ENCODE measurements at places on chromosomes 11 and 22.

DNA sequence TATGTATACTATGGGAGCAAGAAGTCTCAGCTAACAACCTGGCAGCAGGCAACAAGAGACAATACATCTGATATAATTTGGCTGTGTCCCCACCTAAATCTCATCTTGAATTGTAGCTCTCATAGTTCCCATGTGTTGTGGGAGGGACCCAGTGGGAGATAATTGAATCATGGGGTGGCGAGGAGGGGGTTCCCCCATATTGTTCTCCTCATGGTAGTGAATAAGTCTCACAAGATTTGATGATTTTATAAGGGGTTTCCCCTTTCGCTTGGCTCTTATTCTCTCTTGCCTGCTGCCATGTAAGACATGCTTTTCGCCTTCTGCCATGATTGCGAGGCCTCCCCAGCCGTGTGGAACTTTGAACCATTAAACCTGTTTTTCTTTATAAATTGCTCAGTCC lies 6.2 kb downstream of the DNAJC24 start:
- DNase-seq, result no peak

DNA sequence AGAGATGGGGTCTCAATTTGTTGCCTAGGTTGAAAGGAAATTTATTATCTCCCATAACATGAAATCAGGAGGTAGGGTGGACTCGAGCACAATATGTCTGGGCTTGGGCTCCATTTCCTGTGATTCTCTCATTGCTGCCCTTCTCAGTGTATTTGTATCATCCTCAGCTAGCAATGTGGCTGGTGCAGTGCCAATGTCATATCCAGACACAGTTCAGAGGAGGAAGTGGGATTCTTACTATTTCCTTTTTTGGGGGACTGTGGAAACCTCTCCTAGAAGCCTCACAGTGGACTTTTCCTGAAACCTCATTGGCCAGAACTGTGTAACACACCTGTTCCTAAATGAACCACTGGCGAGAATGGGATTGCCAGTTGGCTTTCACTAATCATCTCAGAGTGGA lies 21.0 kb upstream of the SWAP70 start:
- no peak for DNase-seq

DNA sequence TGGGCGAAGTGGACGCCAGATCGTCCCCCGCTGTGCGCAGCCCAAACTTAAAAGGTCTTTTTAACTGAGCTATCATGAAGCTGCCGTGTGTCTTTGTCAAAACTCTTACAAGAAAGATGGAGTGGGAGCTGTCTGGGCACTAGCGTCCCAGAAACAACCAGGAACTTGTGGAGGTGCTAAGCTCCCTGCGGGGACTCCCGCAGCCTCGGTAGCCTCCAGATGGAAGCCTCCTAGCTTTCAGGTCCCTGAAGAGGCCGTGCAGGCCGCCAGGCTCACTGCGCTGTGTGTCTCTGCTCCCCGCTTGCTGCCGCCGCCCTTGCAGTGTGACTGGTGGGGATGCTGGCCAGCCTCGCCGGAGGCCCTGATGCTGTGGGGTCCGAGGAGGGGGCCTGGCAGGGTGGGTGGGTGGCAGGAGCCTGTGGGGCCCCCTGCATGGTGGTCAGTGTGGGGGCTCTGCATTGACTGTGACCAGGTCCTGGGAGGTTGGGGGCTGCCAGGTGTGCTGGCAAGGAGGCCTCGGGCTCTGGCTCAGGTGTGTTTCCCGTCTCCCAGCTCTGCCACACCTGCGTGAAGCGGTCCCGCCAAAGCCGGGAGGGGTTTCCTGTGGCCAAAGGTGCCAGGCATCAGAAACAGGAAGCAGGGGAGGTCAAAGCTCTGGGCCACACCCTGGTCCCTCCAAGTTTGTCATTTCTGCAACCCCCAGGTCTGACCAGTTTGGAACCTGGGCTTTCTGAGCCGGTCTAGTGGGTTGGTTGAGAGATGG lies 1.2 kb downstream of the TRABD start:
- DNase-seq, result no peak

DNA sequence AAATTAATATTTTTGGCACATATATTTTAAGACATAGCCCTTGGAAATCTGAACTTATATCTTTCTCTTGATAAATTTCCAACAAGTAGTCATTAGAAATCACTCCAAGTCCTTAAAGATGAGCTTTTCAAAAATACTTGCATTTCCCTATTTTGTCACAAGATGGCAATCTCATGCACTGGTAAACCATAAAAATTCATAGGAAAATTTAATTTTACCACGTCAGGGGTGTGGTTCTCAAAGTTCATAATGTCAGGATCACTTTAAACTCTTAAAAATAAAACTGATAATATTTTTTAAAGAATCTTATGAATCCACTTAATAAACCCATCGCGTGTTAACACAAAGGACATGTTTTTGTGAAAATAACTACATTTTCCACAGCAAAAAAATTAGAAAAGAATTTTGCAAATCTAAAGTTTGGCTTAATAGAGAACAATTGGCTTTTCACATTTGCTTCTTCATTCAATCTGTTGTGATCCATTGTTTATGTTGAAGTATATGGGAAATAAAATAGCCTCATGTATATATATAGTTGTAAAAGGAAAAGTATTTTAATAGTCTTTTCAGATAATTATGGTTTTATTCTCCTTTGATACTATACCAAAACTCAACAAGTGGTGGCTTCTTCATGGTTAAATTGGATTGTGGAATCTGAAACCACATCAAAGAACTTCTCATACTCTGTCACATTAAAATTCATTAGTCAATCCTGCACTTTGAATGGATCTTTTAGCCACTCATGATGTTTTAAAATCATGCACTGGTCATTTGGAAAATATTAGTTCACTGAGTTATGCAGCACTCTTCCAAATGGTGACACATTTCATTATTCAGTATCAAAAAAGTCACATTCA lies 169.1 kb downstream of the CADM1 start:
- no peak for DNase-seq

DNA sequence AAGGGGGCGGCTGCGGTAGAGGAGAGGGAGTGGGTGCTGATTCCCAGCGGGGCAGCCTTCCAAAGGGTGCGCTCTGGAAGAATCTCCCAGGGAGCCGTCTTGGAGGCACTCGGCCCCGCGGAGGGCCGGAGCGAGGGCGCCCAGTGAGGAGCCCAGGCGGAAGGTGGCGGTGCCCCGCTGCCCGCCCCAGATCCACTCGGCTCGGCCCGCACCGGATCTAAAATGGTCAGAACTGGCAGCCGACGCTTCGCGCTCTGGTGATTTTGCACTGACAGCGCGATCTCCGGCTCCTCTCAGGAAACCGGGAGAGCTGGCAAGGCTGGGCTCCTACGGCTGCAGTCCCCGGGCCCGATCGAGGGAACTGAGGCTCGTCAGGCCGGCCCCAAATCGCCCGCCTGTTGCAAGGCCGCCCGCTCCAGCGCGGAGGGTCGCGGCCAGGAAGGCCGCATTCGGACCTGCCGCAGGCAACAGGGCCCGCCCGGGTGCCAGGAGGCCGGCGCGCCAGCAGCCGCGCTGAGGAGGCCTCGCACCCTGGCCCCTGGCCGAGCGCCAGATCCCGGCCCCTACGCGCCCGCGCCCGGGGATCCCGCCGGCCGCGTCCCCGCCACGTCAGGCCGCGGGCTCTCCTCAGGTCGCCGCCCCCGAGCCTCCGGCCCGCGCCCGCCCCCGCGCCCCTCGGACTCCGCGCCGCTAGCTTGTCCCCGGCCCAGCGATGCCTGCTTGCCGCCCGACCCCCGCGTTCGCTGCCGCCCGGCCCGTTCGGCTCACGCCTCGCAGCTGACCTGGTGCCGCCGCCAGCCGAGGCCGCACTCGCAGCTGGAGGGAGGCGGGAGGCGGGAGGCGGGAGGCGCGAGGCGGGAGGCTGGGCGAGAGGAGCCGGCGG lies at the start of gene KLHL22:
Gene KLHL22 (minus strand): TSS at position 818 of the 883 bp plus-strand sequence. CDS start 6,584 bp downstream, outside the sequence.
- DNase-seq, result no peak

- no peak for DNase-seq
Measured at GRCh38 chr11:126487711-126488110, 132.2 kb downstream of the ST3GAL4 start.

DNA sequence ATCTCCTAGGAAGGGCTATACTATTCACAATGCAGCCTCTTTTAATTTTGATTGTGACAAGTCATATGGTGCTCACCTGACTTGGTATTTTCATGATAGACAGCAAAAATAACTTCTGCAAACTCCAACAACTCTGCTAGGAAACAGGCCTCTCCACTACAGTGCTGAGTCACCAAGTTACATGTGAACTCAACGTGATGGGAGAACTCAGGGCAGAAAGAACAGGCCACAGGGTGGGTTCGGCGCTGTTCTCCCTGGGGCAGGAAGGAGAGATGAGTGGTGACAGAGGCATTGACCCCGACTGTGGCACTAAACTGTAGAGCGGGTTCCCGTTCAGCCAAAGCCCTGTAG lies 76.6 kb upstream of the UCP3 start:
- no peak for DNase-seq

DNA sequence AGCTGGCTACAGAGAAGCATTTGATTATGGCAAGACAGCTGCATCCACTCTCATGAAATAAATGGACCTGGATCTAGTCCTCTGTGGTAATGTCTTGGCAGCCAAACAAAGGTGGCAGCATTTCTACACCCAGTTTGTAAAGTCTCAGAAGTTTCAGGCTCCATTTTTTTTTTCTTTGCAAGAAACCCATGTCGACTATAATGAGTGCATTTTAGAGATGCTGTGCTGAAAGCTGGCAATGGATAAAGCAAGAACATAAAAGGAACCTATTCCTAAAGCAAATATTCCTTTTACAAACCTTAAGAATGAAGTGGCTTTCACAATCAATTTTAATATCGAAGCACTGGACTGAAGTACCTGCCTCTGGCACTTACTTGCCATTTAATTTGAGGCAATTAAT lies 33.5 kb downstream of the THAP12 start:
- no peak for DNase-seq

DNA sequence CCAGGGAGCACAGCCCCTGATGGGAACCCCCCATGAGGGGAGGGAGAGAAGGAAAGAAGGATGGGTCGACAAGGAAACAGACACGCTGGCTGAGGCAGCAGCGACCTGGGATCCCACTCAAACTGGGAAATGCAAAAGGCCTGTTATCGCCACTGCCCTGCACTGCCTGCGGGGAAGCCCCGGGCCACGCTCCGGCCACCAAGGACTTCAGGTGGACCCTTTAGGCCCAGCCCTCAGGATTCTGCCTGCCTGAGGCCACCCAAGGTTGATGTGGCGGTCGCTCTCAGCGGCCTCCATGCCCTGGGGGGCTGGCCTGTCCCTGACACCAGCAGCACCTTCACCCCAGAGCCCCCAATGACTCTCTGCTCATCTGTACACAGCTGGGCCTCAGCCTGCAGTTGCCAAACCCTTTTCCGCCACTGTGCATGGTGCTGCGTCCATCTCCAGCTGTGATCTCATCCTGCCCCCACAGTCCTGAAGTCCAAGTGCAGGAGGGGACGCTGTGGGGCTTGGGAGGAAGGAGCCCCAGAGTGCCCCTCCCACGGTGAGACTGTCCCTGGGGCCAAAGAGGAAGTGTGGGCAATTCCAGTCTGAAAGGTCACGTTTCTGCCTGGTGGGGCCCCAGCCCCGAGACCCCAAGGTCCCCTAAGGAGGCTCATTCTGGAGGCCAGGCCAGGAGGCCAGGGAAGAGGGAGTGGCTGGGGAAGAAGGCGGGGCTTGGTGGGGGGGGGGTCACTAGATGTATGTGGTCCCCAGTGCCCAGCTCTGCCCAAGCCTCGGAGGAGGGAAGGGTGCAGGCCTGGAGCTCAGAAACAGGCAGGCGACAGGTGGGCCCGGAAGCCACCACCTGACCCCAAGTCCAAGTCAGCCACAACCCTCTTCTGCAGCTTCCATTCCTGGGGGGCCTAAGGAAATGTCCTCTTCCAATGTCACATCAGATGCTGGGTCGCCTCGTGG lies 31.6 kb downstream of the OSBPL5 start:
- no peak for DNase-seq

- no peak for DNase-seq
Measured at GRCh38 chr11:129996113-129996870, 6.3 kb downstream of the PRDM10 start.

DNA sequence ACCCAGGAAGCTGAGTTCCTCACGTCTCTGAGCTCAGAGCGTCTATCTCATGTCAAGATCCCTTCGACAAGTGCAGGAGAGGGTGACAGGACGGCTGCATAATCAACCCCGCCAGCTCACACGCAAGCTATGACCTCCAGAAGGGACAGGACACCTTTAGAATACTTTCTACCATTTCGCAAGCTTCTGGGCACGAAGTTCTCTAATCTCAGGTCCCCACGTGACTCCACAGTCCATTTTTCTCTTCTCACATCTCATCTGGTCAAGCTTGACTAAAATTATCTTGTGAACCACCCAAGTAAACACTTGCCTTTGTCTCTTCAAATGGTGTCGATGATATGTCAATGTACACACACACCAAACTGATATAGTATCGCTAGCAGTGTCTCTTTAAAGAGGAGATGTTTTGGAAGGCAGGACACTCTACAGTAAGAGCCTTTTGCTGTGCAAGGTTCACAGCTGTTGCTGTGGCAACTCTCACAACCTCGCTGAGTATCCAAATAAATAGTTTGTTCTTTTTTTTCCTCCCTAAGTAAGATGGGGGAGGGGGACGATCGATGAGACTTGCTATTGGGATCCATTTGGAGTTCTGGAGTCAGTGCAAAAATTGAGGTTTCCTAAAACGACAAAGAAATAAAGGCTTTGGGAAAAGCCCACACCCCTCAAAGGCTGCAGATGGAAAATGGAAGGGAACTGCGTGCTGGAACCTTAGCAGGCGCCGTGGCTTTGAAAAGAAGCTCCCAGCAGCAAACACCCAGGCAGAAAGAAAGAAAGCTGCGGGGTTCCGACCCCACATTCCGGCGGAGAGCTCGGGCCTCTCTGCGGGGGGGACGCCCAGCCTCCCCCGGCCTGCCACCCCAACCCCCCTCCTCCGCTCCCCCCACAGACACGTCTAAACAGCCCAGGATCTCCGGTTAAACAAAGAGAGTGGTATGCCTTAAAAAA lies 215.4 kb upstream of the UBASH3B start:
- no peak for DNase-seq

- DNase-seq, result no peak
Measured at GRCh38 chr11:62129590-62130282, 5.9 kb downstream of the INCENP start.

- DNase-seq, result no peak
Measured at GRCh38 chr11:10452211-10452767, 2.8 kb upstream of the AMPD3 start.

All from stimulated activated CD8-positive, alpha-beta memory T cell treated with anti-CD3 and anti-CD28 coated beads, Interleukin-15, amount 100 ng/mL, for 4 hours (primary cell).